ENCODE measurements at places on chromosomes 2 and 18. TPM values are rescaled to one million over a fixed set of nuclear protein-coding genes. Genes with fewer than 3 reads are reported as not detected.

The NPC1 gene
- total RNA-seq: 23.7 TPM

The FTCDNL1 gene
- 1.2 TPM for total RNA-seq

The GCG gene
- not detected for total RNA-seq

The IKZF2 gene
- 4.0 TPM for total RNA-seq

The RAB17 gene
- total RNA-seq: 0.17 TPM

The MC4R gene
- not detected for total RNA-seq

The CSRNP3 gene
- total RNA-seq: 2.0 TPM

The GCKR gene
- total RNA-seq: not detected

The CXCR1 gene
- total RNA-seq: not detected

The CROCC2 gene
- total RNA-seq: 0.26 TPM

The KIF5C gene
- total RNA-seq: 0.26 TPM

The CYP1B1 gene
- 76.6 TPM for total RNA-seq

The TNFRSF11A gene
- 0.09 TPM for total RNA-seq

The WDFY1 gene
- total RNA-seq: 86.4 TPM

The ADAM23 gene
- total RNA-seq: 11.1 TPM

The MROH2A gene
- not detected for total RNA-seq

The TUBA3E gene
- total RNA-seq: not detected

The PSD4 gene
- total RNA-seq: 0.17 TPM

The RRM2 gene
- 3.2 TPM for total RNA-seq

The CDH20 gene
- total RNA-seq: not detected

The ACVR1C gene
- total RNA-seq: 0.43 TPM

The VWA3B gene
- 0.16 TPM for total RNA-seq

The RGPD4 gene
- not detected for total RNA-seq
